ENCODE measurements at places on chromosomes 5 and 9. TPM values are rescaled to one million over a fixed set of nuclear protein-coding genes. Genes with fewer than 3 reads are reported as not detected.

The SCGB3A2 gene
- not detected for polyA plus RNA-seq

The NLN gene
- 18.7 TPM for polyA plus RNA-seq

The HAVCR2 gene
- polyA plus RNA-seq = 1.1 TPM

The DMGDH gene
- polyA plus RNA-seq = 0.70 TPM

The FAM221B gene
- not detected for polyA plus RNA-seq

The BRD3 gene
- polyA plus RNA-seq = 27.3 TPM

The REEP5 gene
- polyA plus RNA-seq = 51.6 TPM

The SH3TC2 gene
- polyA plus RNA-seq = not detected

The PHF24 gene
- 1.8 TPM for polyA plus RNA-seq

The KCNN2 gene
- polyA plus RNA-seq = 1.6 TPM

The TAF1L gene
- polyA plus RNA-seq = not detected

The TICAM2 gene
- polyA plus RNA-seq = not detected

The ARL10 gene
- 12.7 TPM for polyA plus RNA-seq

The NFIB gene
- 0.18 TPM for polyA plus RNA-seq

The C7 gene
- 0.78 TPM for polyA plus RNA-seq

The PCDH12 gene
- polyA plus RNA-seq = not detected

The CANX gene
- polyA plus RNA-seq = 232 TPM

The KYAT1 gene
- polyA plus RNA-seq = 24.4 TPM

The CDKN2B-AS1 gene
- polyA plus RNA-seq = not detected

The FAM219A gene
- polyA plus RNA-seq = 56.6 TPM

The CDH10 gene
- 7.6 TPM for polyA plus RNA-seq

The CDH9 gene
- polyA plus RNA-seq = 1.7 TPM

The OR1B1 gene
- not detected for polyA plus RNA-seq

The LIFR gene
- polyA plus RNA-seq = 6.1 TPM

The SLC36A2 gene
- not detected for polyA plus RNA-seq
